ENCODE measurements at places on chromosomes 3 and 15. TPM values are rescaled to one million over a fixed set of nuclear protein-coding genes. Genes with fewer than 3 reads are reported as not detected.

Gene FETUB
- total RNA-seq = not detected

Gene SSUH2
- not detected for total RNA-seq

Gene UROC1
- total RNA-seq = not detected

Gene THRB
- not detected for total RNA-seq

Gene HESX1
- total RNA-seq = 0.55 TPM

Gene GOLGA8T
- 4.0 TPM for total RNA-seq

Gene MKRN2
- 23.9 TPM for total RNA-seq

GRCh38 chr3:172154768-172155664 lies 115.6 kb downstream of the FNDC3B start:
- H3K4me1 ChIP-seq = peaks cover 36% of the 10 kb centered on the region
- no peaks in the 10 kb centered on the region for H3K27me3 ChIP-seq
- H3K36me3 ChIP-seq = no peaks in the 10 kb centered on the region
- DNase-seq = no peak
- peak overlapping the region; percentile 18 for H3K27ac ChIP-seq

DNA sequence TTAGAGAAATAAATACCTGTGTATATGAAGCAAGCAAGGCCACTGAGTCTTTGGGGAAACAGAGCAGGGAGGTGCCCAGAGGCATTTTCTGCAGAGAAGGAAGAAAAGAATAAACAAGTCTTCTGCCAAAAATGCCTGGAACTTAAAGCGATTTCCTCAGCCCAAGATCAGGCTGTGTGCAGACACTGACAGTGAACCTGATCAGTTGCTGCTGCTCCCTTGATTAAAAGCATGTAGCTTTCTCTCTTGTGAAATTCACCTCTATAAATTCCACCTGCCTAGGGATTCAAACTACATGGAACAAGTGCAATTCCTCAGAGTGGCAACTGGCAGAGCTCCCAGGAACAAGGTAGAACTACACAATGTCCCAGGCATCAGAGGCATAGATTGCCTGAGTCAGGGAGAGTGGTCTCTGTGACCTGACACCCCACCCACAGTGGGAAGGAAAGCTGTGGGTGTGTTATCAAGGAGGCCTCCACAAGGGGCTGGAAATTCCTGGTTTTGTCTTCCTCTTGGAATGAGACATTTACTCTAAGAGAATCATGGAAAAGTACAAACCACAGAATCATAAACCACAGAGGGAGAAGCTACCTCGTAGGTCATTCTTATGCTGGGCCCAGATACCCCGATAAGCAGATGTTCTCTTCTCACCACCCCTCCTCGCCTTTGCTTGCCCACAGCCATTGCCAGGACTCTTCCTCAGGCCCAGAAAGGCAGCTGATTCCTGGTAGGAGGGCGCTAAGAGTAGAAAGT lies 1.8 kb upstream of the ZBTB38 start:
- no peak overlapping the region for H3K4me3 ChIP-seq
- no peaks in the 10 kb centered on the region for H3K36me3 ChIP-seq
- no peaks in the 10 kb centered on the region for H3K27me3 ChIP-seq
- peaks cover 8% of the 10 kb centered on the region for H3K4me1 ChIP-seq

GRCh38 chr3:57796261-57796660 lies 40.2 kb downstream of the SLMAP start:
- no peak overlapping the region for H3K27ac ChIP-seq
- no peaks in the 10 kb centered on the region for H3K36me3 ChIP-seq
- H3K4me1 ChIP-seq = no peaks in the 10 kb centered on the region
- H3K27me3 ChIP-seq = no peaks in the 10 kb centered on the region

DNA sequence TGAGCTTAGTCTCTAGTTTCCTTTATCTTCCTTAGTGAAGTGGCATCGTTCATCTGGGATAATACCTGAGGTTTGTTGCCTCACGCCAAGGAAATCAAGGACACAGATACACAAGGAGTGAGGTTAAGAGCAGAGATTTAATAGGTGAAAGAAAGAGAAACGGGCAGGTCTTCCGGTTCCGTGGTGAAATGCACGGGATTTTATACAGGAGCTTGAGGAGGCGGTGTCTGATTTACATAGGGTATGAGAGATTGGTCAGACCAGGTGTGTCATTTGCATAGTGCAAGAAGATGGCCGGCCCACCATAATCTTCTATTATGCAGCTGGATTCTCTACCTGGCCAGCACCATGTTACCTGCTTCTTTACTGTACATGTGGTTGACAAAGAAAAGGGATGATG lies 17.2 kb downstream of the ARRDC4 start:
- H3K27ac ChIP-seq = no peak overlapping the region
- no peaks in the 10 kb centered on the region for H3K4me1 ChIP-seq
- no peak overlapping the region for H3K4me3 ChIP-seq

DNA sequence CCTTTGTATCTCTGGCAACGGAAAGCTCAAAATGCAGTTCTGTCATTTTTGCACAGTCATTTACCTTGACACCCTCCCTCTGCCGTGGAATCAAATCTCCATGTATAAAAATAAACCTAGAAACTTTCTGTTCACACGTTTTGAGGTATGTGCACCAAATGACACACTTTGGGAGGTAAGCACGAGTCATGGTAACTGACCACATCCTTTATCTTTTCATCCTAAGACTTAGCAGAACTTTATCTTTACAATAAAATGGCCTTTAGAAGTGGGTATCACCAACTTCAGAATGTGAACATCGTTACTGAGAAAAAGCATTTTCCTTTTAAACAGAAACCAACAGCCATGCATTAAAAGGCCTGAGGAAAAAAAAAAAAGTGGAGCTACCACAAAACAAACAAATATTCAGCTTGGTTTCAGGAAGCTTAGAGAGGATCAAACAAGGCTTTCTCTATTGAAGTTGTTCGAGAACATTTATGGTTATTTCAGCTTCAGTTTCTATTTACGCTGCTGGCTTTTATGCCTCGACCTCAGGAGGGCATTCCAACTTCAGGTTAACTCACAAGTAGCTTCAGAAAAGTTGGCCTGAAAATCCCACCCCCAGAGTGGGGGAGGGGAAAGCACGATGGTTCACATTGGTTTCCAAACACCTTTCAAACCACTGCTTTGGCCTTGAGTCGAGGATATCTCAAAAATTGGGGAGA lies 171.1 kb upstream of the ICE2 start:
- H3K27ac ChIP-seq = peak overlapping the region; percentile 54
- peak; percentile 82 for DNase-seq
- H3K36me3 ChIP-seq = no peaks in the 10 kb centered on the region
- H3K4me3 ChIP-seq = no peak overlapping the region
- H3K27me3 ChIP-seq = no peaks in the 10 kb centered on the region

DNA sequence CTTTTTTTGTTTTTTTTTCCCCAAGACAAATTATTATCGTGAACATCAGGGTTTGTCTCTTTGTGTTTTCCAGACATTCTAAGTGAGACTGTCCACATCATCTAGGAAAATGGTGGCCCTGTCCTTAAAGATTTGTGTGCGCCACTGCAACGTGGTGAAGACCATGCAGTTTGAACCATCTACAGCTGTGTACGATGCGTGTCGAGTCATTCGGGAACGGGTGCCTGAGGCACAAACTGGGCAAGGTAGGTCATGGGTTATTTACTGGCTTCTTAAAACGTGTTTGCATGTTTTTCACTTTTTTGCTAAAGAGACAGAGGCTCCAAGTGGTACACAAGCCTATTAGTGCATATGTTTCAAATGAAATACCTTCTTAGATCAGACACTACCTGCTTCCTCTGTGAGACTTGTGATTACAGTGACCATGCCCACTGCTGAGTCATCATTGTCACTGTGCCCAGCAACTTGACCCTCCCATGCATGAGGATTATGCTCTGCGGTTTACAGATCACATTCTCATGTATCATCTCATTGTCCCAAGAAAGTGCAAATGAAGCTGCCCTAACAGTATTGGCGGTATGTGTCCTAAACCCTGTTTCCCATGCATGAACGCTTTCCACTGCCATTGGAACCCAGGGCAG lies 395.2 kb upstream of the TPM1 start:
- no peak overlapping the region for H3K4me3 ChIP-seq
- H3K27me3 ChIP-seq = no peaks in the 10 kb centered on the region
- H3K36me3 ChIP-seq = no peaks in the 10 kb centered on the region
- peaks cover under 1% of the 10 kb centered on the region for H3K4me1 ChIP-seq
- DNase-seq = no peak

DNA sequence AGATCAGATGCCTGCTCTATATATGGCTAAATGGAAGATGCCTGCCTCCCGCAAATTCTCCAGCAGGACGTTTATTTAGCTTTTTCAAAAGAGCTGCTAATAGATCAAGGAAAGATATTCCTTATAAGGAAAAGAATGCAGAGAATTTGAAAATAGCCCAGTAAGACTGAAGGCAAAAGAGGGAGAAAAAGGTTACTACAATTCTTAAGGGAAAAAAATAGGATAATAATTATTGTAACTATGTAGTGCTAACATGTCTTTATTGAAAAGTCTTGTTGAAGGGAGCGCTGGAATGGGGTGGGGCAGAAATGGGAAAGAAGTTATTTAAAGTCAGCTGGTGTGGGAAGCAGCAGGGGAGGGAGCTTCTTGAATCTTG lies 2.9 kb downstream of the TPM1 start:
- H3K27me3 ChIP-seq = peaks cover 43% of the 10 kb centered on the region
- no peak overlapping the region for H3K4me3 ChIP-seq
- no peak for DNase-seq
- H3K27ac ChIP-seq = no peak overlapping the region
- H3K4me1 ChIP-seq = peaks cover 29% of the 10 kb centered on the region
- no peaks in the 10 kb centered on the region for H3K36me3 ChIP-seq

DNA sequence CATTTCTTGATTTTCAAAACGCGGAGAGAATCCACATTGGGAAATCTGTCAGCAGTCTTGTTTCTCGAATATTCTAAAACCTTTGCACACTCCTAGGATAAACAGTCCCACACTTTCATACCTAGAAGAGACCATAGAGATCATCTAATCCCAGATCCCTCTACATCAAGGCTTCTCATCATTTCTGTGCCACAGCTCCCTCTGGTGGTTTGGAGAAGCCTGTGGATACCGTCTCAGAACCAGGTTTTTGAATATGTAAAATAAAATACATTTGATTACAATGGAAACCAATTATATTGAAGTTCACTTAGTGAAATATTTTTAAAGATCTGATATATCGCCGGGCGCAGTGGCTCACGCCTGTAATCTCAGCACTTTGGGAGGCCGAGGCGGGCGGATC lies 211.9 kb upstream of the GOLGA6L4 start:
- H3K27ac ChIP-seq = no peak overlapping the region
- H3K4me1 ChIP-seq = no peaks in the 10 kb centered on the region
- DNase-seq = no peak
- no peak overlapping the region for H3K4me3 ChIP-seq

- peaks cover 2% of the 10 kb centered on the region for H3K27me3 ChIP-seq
- no peak for DNase-seq
- H3K4me1 ChIP-seq = no peaks in the 10 kb centered on the region
- H3K27ac ChIP-seq = no peak overlapping the region
- no peak overlapping the region for H3K4me3 ChIP-seq
Measured at GRCh38 chr15:58264053-58264971, 126.1 kb downstream of the AQP9 start.

- H3K27me3 ChIP-seq = peaks cover 4% of the 10 kb centered on the region
- DNase-seq = no peak
- H3K4me1 ChIP-seq = no peaks in the 10 kb centered on the region
- H3K27ac ChIP-seq = no peak overlapping the region
Measured at GRCh38 chr15:57382215-57382614, 5.9 kb downstream of the CGNL1 start.

- no peak overlapping the region for H3K4me3 ChIP-seq
- H3K27me3 ChIP-seq = no peaks in the 10 kb centered on the region
- H3K36me3 ChIP-seq = no peaks in the 10 kb centered on the region
- peaks cover 61% of the 10 kb centered on the region for H3K4me1 ChIP-seq
- H3K27ac ChIP-seq = peak overlapping the region; percentile 89
Measured at GRCh38 chr3:32460031-32460749, 42.5 kb downstream of the CMTM6 start.

DNA sequence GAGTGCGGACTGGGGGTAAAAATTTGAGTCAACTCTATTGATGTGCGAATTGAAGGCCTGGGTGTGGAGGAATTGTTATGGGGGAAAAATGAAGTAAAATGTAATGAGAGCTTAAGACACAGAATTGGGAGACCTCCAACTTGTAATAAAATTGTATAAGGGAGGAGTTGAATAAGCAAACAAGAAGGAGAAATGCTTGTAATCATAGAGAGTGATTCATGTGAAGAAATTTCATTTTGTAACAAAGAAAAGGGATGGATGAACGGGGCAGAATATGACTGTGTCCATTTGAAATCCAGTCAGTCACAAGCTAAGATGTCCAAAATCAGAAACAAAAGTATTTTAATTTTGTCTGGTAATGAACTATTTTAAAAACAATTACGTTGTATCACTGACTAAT lies 552.3 kb downstream of the NAALADL2 start:
- DNase-seq = no peak
- no peaks in the 10 kb centered on the region for H3K27me3 ChIP-seq
- no peak overlapping the region for H3K27ac ChIP-seq

GRCh38 chr3:14647976-14648955 lies 3.3 kb upstream of the CCDC174 start:
- no peaks in the 10 kb centered on the region for H3K36me3 ChIP-seq
- no peak for DNase-seq
- no peak overlapping the region for H3K27ac ChIP-seq
- no peak overlapping the region for H3K4me3 ChIP-seq
- no peaks in the 10 kb centered on the region for H3K27me3 ChIP-seq

DNA sequence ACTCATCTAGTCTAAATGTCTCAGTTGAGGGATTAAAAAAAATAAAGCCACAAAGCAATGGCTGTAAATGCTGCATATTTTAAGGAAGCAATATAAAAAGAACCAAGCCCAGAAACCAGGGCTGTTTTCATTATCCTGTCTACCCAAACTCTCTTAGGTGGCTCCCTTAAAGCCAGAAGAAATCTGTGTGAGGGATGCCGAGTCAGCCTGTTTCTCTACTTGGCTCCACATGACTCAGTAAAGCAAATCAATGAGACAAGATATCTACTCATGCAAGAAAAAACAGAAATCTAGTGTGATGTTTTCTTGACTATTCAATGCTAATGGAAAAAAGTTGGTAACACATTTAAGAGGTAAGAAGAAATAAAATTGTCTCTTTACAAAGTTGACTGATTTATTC lies 296.2 kb downstream of the ZBTB20 start:
- no peaks in the 10 kb centered on the region for H3K27me3 ChIP-seq
- H3K27ac ChIP-seq = no peak overlapping the region
- H3K4me1 ChIP-seq = no peaks in the 10 kb centered on the region
- H3K4me3 ChIP-seq = no peak overlapping the region

GRCh38 chr3:17580901-17581300 lies 161.5 kb downstream of the TBC1D5 start:
- H3K27me3 ChIP-seq = no peaks in the 10 kb centered on the region
- H3K4me3 ChIP-seq = no peak overlapping the region
- H3K36me3 ChIP-seq = no peaks in the 10 kb centered on the region
- DNase-seq = no peak

DNA sequence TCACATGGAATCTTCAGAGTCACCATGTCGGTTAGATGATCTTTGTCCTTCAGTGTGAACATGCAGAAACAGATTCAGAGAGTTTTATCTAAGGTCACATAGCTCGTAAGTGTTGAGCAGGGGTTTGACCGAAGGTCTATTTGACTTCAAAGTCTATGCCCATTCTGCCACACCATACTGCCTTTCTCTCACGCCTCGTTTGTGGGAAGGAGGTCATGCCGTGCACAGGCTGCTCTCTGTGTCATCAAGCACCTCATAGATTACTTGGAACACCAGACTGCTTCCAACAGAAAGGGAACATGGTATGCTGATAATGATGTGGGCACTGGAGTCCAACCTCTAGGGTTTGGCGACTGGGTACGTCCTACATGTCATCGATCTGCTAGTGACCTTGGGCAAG lies 128.8 kb downstream of the SV2B start:
- DNase-seq = no peak
- H3K27me3 ChIP-seq = no peaks in the 10 kb centered on the region
- no peak overlapping the region for H3K4me3 ChIP-seq
- no peaks in the 10 kb centered on the region for H3K4me1 ChIP-seq

- DNase-seq = no peak
- no peak overlapping the region for H3K27ac ChIP-seq
- H3K36me3 ChIP-seq = no peaks in the 10 kb centered on the region
- no peaks in the 10 kb centered on the region for H3K4me1 ChIP-seq
- no peaks in the 10 kb centered on the region for H3K27me3 ChIP-seq
Measured at GRCh38 chr3:177578488-177578887, 381.2 kb upstream of the TBL1XR1 start.

All from natural killer cell (primary cell).